RWPE2 (cell line): ENCODE measurements at places on chromosomes 6 and 20.
A peak's percentile ranks its signal among the peaks of the same experiment; 100 is the strongest.

GRCh38 chr6:165206798-165207197, 102.6 kb downstream of the C6orf118 start:
- no peaks in the 10 kb centered on the region for H3K4me1 ChIP-seq
- no peak for DNase-seq
- no peaks in the 10 kb centered on the region for H3K27me3 ChIP-seq

DNA sequence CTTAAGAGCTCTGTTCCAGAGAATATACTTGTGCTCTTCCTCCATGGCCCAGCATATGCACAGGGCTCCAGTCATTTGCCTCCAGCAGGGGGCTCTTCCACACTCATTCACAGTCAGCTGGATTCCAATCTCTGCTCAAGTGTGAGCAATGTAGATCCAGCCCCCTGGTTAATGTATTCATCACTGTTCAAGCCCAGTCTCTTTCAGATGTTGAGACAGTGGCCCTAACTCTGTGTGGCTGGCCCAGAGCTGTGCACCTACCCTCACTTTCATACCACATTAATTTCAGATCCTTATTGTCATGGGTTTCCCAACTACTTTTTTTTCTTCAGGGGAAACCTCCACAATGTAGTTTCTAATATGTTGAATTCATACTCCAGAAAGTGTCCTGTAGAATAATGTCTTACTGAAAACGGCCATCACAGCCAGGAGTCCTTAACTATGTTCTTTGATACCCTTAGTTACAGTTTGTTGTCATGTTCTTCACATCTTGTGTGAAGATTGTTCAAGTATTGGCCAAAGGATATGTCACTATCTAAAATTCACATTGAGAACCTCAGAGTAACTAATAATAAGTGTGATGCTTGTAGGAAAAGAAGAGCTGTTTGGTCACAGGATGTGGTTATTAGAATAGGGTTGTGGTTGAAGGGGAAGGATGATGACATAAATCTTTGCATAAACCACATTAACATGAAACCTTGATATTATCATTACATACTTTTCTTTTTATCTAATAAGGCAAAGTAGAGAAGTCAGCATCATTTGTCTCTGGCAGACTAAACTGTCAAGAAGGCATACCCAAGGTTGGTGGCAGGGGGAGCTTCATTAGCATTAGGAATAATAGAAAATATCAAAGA, 14.4 kb upstream of the HLA-DQA1 start:
- DNase-seq, result no peak
- no peaks in the 10 kb centered on the region for H3K36me3 ChIP-seq
- no peak overlapping the region for H3K4me3 ChIP-seq
- no peaks in the 10 kb centered on the region for H3K4me1 ChIP-seq

DNA sequence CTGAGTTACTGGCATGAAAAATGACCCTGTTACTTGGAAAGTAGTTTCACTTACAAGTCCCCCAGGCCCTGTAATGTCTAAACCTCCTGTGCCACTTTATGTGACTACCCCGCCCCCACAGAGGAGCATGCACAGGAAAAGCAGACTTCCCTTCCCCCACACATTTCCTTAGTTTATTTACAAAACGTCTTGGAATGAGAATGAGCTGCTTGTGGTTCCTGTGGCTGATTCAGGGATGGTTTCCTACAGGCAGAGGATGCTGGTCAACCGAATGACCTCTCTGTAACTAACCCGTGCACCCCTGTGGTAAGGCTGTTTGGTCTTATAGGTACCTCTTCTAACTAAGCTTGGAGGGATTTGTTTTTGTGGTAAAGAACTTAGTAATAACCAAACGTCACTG, 28.5 kb downstream of the RSPO3 start:
- no peaks in the 10 kb centered on the region for H3K4me1 ChIP-seq
- no peaks in the 10 kb centered on the region for H3K36me3 ChIP-seq
- no peak for DNase-seq
- no peak overlapping the region for H3K4me3 ChIP-seq

DNA sequence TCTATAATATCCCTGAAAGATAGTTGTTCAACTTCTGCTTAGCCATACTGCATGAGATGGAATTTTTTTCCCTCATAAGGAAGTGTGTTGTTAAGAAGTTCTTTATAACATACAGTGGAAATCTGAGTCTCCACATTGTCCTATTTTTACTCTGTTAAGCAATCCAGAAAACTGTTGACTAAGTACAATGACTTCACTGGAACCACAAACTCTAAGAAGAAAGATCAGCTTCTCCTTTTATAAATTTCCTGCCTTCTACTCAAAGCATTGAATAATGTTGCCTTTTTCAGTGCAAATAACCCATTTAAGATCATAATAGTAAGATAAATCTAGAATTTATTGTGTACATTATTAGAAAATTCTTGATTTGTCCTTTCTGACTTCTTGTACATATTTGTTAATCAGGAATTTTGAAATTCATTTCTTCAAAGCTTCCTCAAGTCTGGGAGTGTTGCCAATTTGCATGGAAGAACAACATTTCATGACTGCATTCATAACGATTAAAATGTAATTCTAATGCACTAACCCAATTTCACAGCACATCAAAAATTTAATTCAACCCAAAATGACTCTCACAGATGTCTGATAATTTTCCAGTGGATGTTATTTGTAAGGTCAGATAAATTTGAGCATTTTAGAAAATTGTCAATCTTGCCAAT, 45.6 kb upstream of the ANKEF1 start:
- no peak for DNase-seq
- peaks cover 10% of the 10 kb centered on the region for H3K4me1 ChIP-seq
- H3K27me3 ChIP-seq, result peaks cover 4% of the 10 kb centered on the region
- H3K27ac ChIP-seq, result peak overlapping the region; percentile 26

- no peak for DNase-seq
- no peak overlapping the region for H3K4me3 ChIP-seq
- H3K27ac ChIP-seq, result no peak overlapping the region
- no peaks in the 10 kb centered on the region for H3K36me3 ChIP-seq
Measured at GRCh38 chr6:36715469-36715868, 17.8 kb downstream of the RAB44 start.

DNA sequence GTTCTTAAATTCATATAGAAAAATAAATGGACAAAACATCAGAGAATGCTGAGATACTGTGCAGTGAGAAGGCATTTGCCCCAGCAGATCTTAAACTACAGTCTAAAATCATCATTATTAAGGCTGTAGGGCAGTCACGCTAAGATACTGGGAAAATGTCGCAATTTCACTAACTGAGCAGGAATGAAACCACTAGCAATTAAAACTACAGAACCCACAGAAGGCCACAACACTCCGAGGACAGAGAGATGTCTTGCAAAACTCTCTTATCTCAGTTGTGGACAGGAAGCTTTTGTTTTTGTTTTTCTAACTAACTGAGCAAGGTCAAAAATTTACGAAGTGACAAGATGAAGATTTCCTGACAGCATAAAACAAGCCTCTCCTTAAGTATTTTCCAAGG, 18.2 kb downstream of the GNAS-AS1 start:
- DNase-seq, result no peak
- H3K4me1 ChIP-seq, result no peaks in the 10 kb centered on the region
- peaks cover 6% of the 10 kb centered on the region for H3K27me3 ChIP-seq
- no peak overlapping the region for H3K4me3 ChIP-seq
- H3K36me3 ChIP-seq, result peaks cover 48% of the 10 kb centered on the region

DNA sequence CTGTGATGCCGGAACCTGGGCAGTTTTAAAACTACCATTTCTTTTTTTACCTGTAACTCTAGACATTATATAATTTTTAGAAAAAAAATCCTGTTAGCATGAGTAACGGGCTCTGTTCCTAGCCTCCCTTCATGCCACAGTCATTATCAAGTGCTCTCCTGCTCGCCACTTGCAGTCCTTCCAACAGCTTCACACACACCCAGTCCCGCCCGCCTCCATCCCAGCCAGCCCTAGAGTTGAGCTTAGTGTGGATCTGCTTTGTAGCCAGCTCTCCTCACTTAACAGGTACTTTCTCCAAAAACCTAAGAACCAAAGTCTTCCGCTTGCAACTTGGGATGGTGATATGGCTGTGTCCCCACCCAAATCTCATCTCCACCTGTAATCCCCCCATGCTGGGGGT, 51.5 kb downstream of the EZR start:
- H3K4me1 ChIP-seq, result peaks cover 3% of the 10 kb centered on the region
- no peak overlapping the region for H3K27ac ChIP-seq
- H3K4me3 ChIP-seq, result no peak overlapping the region

DNA sequence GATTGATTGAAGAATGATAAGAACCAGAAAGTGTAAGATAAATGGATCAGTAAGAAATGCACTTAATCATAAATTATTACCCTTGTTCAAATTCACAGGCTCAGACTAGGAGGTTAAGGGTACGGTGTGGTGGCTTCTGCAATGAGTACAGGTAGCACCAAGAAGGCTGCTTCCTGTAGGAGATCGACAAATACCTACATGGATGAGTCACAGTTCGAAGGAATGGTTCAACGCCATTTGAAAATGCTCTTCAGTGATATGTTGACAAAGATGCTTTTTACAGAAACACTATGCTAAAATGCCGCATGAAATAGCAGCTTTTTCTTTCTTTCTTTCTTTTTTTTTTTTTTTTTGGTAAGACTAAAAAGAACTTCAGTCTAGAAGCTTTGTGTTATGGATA, 116.2 kb downstream of the DTNBP1 start:
- no peak overlapping the region for H3K27ac ChIP-seq
- no peaks in the 10 kb centered on the region for H3K4me1 ChIP-seq
- DNase-seq, result no peak
- no peaks in the 10 kb centered on the region for H3K36me3 ChIP-seq
- H3K4me3 ChIP-seq, result no peak overlapping the region

GRCh38 chr20:10280018-10280908, 61.6 kb downstream of the SNAP25 start:
- H3K27me3 ChIP-seq, result no peaks in the 10 kb centered on the region
- H3K36me3 ChIP-seq, result no peaks in the 10 kb centered on the region
- DNase-seq, result no peak

GRCh38 chr6:140979642-140980091, 1153.1 kb upstream of the GJE1 start:
- no peaks in the 10 kb centered on the region for H3K27me3 ChIP-seq
- no peaks in the 10 kb centered on the region for H3K36me3 ChIP-seq
- no peaks in the 10 kb centered on the region for H3K4me1 ChIP-seq
- H3K27ac ChIP-seq, result no peak overlapping the region

DNA sequence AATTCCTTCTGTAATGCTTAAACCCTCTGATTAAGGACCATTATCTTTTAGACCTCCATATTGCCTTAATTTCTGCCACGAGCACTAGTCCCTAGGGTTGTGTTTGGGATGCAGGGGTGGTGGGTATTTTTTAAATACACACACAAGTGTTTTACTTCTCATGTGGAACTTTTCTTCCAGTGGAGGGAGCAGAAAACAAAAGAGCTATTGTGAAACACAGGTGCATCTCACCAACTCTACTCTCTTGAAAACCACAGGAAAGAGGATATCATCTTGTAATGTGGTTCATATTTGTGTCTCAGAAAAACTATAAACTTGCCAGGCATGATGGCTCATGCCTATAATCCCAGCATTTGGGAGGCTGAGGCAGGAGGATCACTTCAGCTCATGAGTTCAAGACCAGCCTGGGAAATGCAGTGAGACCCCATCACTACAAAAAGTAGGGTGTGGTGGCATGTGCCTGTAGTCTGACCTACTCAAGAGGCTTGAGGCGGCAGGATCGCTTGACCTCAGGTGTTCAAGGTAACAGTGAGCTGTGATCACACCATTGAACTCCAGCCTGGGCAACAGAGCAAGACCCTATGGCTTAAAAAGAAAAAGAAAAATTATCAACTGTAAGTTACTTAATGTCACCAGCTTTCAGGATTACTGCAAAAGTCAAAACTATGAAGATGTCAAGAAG, 37.3 kb downstream of the MRS2 start:
- H3K36me3 ChIP-seq, result no peaks in the 10 kb centered on the region
- DNase-seq, result no peak
- no peaks in the 10 kb centered on the region for H3K4me1 ChIP-seq

DNA sequence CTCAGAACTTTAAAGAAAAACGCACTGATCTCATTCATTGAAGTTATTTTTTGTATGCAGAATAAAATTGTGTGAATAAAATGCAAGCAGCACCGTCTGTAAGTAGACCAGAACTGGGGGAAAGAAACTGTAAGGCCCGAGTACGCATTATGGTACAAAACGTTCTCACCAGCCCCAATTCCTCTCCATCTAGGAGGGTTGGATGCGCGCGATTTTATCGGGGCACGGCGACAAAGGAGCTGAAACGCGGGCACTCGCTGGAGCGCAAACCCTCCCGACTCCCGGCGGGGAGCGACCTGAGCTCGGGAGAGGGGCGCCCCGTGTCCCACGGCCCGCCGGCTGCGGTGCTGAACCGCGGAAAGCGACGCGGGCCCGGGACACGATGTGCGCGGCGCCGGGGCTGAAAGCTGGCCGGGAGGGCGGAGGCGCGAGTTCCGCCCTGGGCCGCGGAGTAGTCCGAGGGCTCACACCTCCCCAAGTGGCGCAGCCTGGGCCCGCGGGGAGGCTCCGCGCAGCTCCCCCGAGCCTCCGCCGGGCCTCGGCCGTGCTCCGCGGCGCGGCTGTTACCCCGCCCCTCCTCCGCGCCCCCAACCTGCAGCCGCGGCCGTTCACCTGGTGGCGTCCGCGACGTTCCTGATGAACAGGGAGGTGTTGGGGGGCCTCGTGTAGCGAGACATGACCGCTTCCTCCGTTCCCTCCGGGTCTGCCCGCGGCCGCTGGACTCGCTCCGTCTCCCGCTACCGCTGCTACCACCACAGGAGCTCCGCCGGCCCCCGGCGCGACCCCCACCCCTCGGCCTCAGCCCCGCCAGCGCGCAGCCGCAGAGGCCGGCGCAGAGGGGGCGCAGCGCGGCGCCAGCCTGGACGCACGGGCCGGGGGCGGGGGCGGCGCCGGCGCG, at the start of gene SRSF12:
Gene SRSF12 (minus strand): TSS at position 861 of the 898 bp plus-strand sequence. CDS start 184 bp downstream, at position 677.
- no peaks in the 10 kb centered on the region for H3K36me3 ChIP-seq
- DNase-seq, result no peak
- no peak within 1 kb of the TSS for H3K27ac ChIP-seq
- H3K4me1 ChIP-seq, result no peaks in the 10 kb centered on the region
- peak within 1 kb of the TSS; percentile 42 for H3K4me3 ChIP-seq

DNA sequence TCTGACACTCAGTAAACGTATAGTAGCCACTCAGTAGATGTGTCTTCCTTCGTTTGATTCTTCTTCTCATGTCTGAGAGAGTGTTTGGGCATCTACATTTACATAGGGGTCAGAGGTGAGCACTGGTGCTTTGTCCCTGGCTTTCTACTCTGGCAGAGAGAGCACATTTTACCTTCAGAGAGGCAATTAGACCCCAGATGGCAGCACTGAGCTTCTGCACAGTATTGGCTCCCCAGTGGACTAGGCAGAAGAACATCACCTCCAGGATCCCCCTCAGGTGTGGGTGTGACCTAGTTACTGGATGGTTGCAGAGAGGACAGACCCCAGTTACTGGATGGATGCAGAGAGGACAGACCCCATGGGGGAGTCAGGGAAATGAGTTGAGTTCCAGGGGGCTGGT, 327.2 kb downstream of the DHX35 start:
- no peak overlapping the region for H3K27ac ChIP-seq
- DNase-seq, result no peak
- no peaks in the 10 kb centered on the region for H3K27me3 ChIP-seq
